NB4 (cell line): ENCODE measurements at places on chromosomes 6 and 20.

GRCh38 chr6:140809694-140810101 lies 1323.0 kb upstream of the GJE1 start:
- no peak for DNase-seq

- no peak for DNase-seq
These were observed 71.8 kb downstream of the ATG5 start for GRCh38 chr6:106253731-106254130.

DNA sequence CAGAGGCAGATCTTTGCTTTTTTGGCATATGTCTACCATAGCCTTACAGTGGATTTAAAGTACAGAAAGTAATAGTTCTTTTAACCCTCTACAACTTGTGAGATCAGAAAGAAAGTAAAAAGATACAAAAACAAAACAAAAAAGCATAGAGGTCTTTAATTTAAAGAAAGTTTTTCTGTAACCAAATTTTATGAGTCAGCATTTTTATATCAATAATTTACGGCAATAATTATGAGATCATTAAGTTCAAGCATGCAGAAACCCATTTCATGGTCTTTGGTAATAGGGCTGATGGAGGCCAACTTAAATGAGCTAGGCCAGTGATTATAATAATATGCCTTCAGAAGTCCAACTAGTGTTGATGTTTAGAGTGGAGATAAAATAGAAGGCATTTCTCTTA lies 145.9 kb downstream of the AIG1 start:
- DNase-seq = no peak

GRCh38 chr20:44936510-44936909 lies 23.7 kb downstream of the TOMM34 start:
- DNase-seq = no peak

- DNase-seq = no peak
These were observed 60.3 kb downstream of the ME1 start for GRCh38 chr6:83370567-83370966.

DNA sequence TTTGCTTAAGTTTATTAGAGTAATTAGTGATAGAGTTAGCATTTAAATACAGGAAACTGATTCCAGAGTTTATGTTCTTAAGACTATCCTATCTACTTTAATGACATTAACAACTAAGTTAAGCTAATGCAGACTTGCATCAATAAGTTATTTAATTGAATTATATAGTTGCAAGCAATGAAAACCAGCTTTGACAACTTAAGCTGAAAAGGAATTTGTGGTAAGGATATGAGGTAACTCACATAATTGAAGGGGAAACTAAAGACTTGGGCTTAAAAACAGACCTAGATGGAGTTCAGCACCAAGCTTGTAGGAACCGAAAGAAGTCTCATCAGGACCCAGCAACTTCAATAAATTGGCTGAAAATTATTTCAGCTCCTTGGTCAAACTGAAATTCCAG lies 222.3 kb downstream of the IBTK start:
- DNase-seq = no peak

GRCh38 chr20:45935416-45936046 lies 1.0 kb downstream of the PCIF1 start:
- DNase-seq = no peak

- DNase-seq = no peak
These were observed 961.1 kb downstream of the TBC1D32 start for GRCh38 chr6:120373185-120373584.

- DNase-seq = no peak
These were observed 41.2 kb downstream of the NR2E1 start for GRCh38 chr6:108207013-108207412.

- DNase-seq = no peak
These were observed 622 bp upstream of the KIZ start for GRCh38 chr20:21125072-21125848.

DNA sequence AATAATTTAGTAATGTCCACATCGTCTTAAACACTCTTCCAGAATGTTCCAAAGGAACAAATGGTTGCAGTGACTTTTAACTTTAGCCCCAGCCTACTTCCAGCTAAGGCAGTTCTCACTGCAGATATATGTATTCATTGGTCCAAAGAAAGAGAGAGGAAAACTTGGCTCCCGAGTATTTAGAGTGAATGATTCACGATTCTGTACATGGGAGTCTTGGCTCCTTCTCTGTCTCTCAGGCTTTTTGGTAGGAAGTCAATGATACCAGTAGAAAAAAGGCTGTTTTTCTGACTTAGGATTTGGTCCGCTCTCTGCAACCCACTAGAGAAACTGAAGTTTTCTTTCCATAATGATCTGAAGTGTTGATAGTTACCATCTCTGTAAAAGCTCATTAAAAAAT lies 38.6 kb downstream of the E2F3 start:
- DNase-seq = no peak

GRCh38 chr6:155066921-155067680 lies 72.0 kb downstream of the TIAM2 start:
- DNase-seq = no peak

GRCh38 chr6:51350308-51350904 lies 531.7 kb downstream of the TFAP2B start:
- peak; percentile 15 for DNase-seq

GRCh38 chr6:9521152-9521530 lies 893.7 kb downstream of the TFAP2A start:
- no peak for DNase-seq

DNA sequence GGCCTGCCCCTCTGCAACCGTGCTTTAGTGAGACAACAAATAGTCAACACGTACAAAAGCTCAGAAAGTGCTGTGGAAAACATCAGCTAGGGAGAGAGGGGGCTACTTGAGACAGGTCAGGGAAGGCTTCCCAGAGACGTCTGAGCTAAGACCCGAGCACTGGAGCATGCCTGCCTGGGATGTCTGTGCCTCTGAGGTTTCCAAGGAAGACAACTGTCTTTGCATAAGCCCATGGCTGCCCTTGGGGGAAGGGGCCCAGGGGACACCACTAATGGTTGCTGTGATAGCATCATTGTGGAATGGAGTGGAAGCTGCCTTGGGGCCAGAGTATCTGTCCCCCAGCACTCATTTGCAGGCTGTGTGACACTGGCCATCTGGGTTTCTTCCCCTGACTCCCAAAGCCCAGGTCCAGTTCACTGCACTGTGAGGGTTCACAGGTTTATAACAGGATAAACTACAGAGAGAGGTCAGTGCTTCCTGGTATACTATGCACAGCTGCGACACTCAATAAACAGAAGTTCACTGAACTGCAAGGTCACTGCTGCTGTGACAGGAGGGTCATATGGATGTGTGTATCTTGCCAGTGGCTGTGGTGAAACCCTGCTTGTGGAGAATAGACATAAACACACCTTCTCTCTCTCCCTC lies 1.5 kb upstream of the ARFGEF2 start:
- DNase-seq = peak; percentile 59

- DNase-seq = no peak
These were observed 63.2 kb downstream of the HIVEP2 start for GRCh38 chr6:142881761-142882160.

- no peak for DNase-seq
These were observed 37.6 kb downstream of the GRM1 start for GRCh38 chr6:146066506-146066905.

- DNase-seq = no peak
These were observed 20.3 kb downstream of the OR2B6 start for GRCh38 chr6:27977387-27977786.

DNA sequence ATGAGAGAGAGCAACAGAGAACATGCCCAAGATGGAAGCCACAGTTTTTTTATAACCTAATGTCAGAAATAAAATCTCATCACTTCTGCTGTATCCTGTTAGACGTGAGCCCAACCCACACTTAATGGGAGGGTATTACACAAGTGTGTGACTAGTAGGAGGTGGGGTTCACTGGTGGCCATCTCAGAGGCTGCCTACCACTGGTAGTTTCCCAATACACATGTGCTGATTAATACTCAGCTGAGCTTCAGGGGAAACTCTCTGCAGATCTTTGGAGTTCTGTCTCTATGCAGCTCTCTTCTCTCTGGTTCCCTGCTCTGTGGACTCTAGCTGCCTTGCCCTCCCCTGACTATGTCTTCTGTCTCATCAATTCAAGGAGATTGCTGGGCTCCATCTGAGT lies 35.7 kb downstream of the CNBD2 start:
- DNase-seq = peak; percentile 49

GRCh38 chr20:17631576-17632319 lies 50.3 kb downstream of the RRBP1 start:
- DNase-seq = no peak

- no peak for DNase-seq
These were observed 104.3 kb downstream of the MAP3K4 start for GRCh38 chr6:161095916-161096315.

DNA sequence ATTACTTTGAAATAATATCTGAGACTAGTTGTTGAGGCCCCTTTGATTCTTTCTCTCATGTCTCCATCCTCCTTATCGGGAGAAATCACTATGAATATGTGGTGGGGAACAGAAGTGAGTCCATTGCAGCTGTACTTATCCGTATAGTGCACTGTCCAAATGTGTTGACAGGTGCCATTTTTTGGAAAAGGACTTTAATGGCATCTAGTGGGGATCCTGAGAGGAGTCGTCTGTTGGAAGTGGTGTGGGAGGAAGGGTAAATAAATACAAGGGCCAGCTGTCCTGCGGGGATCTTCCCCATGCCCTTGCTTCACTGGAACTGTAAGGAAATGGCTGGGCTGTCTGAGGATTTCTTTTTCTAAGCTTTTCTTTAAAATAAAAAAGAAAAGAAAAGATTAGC lies 19.4 kb downstream of the TPX2 start:
- no peak for DNase-seq

GRCh38 chr6:109799664-109800063 lies 108.6 kb downstream of the FIG4 start:
- no peak for DNase-seq

DNA sequence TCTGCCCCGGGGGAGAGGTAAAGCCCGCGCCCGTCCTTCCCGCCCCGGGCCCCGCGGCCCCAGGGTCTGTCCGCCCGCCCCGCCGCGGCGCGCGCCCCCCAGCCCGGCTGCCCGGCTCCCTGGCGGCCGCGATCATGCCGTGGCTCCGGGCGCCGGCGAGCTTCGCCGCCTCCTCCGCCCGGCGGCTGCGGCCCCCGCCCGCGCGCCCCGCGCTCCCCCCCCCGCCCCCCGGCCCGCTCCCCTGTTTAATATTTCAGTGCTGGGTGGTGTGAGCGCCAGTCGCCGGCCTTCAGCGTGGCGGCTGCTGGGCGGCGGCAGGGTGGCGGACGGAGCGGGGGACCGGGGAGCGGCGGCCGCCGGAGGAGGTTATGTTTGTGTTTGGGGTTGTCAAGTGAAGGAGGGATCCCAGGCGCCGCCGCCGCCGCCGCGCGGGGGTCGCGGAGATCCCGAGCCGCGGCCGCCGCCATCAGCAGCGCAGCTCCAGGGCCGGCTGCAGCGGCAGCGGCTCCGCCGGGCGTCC lies at the start of gene HIVEP1:
Gene HIVEP1 (plus strand): TSS at position 275 of the 520 bp plus-strand sequence. CDS start 3,317 bp downstream, outside the sequence.
- DNase-seq = peak; percentile 60

- DNase-seq = no peak
These were observed 255.5 kb downstream of the TBC1D7 start for GRCh38 chr6:13072686-13073347.

GRCh38 chr6:77466451-77467437 lies 3.5 kb upstream of the HTR1B start:
- DNase-seq = no peak

GRCh38 chr6:144778056-144778455 lies 492.9 kb downstream of the UTRN start:
- DNase-seq = no peak

DNA sequence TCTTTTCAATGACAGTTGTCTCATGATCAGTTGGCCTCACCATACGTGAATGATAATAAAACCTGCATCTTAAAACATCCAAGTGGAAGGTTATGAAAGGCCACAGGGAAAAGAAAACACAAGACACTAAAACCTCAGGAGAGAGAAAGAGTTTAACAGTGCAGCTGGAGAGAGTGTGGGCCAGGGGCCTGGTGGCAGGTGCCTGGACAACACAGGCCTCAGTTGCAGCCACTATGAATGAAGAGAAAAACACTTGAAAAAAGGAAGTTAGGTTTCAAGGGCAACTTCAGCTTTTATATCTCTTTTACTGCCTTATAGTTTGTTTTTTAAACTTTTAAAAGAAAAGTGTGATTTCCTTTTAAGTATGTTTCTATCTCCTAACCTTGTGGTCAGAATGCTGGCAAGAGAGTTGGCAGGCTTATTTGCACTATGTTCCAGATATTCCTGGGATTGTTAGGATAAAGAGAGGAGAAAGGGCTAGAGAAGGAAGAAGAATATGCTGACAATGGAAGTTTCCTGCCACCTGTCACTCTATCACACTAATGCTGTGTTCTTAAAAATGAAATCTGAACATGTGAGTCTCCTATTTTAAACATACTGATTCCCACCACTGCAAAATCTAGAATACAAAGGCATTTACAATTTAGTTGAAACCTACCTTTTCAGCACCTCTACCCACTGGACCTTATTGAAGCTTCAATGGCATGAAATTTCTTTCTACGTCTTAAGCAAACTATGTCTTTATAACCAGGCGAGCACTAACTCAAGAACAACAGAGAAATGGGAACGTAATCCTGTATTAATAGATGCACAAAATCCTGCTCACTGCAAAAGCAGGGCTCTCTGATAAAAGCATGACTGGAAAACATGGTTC lies 222.4 kb downstream of the CD83 start:
- DNase-seq = peak; percentile 46
